ENCODE measurements at places on chromosomes 3 and 15. TPM values are rescaled to one million over a fixed set of nuclear protein-coding genes. Genes with fewer than 3 reads are reported as not detected.

DNA sequence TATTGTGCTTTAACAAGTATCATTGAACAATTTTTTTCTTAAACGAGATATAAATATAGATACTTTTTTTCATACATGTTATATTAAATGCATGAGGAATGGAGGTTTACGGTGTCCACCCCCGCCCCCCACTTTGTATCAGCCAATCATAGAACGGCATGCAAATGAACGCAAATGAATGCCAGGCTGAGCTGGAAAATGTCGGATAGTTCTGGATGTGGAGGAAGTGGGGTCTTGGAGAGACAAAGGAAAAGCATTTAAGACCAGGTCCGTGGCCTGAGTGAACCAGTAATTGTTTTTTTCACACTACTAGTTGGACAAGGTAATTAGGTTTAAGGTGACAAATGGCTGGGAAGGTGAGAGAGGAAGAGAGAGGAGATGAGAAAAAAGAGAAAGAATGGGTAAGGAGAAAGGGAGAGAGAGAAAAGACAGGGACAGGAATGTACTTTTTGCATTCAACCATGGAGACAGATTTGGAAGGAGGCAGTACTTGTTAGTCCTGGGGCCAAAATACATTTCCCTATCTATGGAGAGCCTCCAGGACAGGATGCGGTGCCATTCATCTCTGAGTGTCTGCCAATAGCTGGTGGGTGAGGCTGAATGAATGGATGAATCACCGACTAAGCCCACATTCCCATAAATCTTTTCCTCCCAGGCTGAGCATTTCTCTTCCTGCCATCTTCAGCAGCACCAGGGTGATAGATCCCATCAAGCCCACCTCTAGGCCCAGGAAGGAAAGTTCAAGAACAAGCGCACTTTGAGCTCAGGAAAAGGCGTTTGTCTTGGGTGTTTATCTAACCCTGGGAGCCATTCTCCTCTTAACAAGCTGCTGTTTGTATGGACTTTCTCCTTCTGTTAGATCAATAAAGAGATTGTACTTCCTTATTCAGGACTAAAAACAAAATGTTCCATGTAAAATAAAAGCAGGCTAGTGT, 1.4 kb upstream of the RAD18 start:
- no peak for DNase-seq

- DNase-seq = peak; percentile 27
Observed at GRCh38 chr3:177522051-177522450, 324.8 kb upstream of the TBL1XR1 start.

- DNase-seq = no peak
Observed at GRCh38 chr3:150158943-150159625, 188.4 kb upstream of the PFN2 start.

DNA sequence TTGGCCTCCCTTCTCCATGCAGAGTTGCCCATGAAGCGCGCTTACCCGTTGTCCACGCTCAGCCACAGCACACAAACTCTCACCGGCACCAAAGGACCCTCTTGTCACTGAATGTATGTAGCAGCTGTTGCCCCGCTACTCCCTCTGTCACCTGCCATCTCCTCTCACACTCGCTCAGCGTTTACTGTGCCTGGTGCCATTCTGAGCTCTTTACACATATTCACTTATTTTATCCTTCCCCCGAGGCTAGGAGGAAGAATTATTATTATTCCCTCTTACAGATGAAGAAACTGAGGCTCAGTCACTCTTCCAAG, 41.7 kb upstream of the PRR23E start:
- DNase-seq = no peak

- no peak for DNase-seq
Observed at GRCh38 chr3:172549144-172549543, 25.9 kb upstream of the TNFSF10 start.

Gene SPINK8
- total RNA-seq = not detected

Gene EIF4A2
- 333 TPM for total RNA-seq

Gene SH2D7
- not detected for total RNA-seq

Gene CLDN18
- total RNA-seq = not detected

Gene TMCO5A
- not detected for total RNA-seq
